ENCODE measurements at places on chromosomes 2 and 18.
A peak's percentile ranks its signal among the peaks of the same experiment; 100 is the strongest.

GRCh38 chr2:174666312-174666711 lies 68.7 kb upstream of the WIPF1 start:
- no peak for DNase-seq

GRCh38 chr18:48931680-48932461 lies 18.9 kb downstream of the SMAD7 start:
- no peak for DNase-seq

DNA sequence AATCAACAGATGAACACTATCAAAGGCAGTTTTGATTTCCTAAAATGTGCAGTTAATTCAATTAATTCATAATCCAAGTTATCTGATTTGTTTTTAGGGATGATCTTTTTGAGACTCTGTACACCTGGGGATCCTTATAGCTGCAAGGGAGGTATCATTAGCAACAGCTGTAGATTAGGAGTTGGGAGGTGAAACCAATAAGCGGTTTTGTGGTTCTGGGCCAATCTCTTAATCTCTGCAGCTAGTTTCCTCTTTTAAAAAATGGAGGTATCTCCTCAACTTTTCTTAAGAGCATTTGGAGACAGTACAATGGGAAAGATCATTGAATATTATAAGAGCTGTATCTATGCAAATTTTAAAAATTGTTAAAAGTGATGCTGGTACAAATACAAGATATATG lies 126.0 kb downstream of the MC4R start:
- no peak for DNase-seq

GRCh38 chr2:203994735-203995134 lies 58.2 kb downstream of the ICOS start:
- DNase-seq, result no peak

DNA sequence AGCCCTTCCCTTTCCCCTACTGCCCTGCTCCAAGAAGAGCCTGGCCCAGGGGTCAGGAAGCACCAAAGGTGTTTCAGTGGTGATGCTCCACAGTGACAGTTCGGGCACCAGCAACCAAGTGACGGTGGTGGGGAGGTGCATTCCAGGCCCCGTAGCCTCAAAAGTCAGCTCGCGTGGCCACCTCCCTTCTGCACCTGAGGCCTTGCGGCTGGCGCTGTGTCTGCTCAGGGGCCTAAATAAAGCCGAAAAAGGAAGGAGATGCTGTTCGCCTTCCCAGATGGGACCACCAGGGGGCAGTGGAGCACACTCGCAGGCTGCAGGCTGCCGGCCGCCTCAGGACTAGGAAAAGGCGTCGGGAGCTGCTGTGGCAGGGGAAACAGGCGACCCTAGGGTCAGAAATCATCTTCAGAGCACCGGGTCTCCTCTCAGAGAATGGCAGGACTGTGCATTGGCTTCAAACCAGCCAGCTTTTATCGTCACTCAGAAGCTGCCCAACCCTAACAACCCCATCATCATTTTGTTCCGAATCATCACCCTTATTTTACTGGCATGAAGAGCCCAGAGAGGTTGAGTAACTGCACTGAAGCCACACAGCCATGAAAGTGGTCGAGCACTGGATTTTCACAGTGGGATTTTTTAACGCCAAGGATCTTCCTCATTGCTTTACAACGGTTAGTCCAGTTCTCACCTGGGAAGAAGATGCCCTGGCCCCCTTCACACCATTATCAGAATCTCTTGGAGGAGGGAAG lies 213.0 kb upstream of the CELF4 start:
- peak; percentile 0 for DNase-seq

DNA sequence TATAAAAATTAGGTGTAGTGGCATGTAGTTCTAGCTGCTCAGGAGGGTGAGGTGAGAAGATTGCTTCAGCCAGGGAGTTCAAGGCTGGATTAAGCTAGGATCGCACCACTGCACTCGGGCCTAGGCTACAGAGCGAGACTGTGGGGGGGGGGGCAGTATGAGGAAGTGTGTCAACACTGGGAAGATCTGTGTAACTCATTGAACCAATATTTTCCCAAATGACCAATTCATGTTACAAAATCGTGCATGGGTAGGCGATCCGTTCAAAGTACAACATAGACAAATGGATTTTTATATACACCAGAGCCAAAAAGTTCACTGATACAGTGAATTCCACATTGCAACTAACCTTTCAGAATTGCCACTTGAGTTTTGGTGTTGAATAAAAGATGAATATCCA lies 8.1 kb downstream of the SMAD4 start:
- DNase-seq, result no peak

- no peak for DNase-seq
These were observed 196.5 kb upstream of the PIK3C3 start for GRCh38 chr18:41758534-41758933.

- no peak for DNase-seq
These were observed 407.0 kb downstream of the DSEL start for GRCh38 chr18:67109535-67109934.

GRCh38 chr2:199804831-199805230 lies 46.2 kb downstream of the FTCDNL1 start:
- DNase-seq, result no peak

DNA sequence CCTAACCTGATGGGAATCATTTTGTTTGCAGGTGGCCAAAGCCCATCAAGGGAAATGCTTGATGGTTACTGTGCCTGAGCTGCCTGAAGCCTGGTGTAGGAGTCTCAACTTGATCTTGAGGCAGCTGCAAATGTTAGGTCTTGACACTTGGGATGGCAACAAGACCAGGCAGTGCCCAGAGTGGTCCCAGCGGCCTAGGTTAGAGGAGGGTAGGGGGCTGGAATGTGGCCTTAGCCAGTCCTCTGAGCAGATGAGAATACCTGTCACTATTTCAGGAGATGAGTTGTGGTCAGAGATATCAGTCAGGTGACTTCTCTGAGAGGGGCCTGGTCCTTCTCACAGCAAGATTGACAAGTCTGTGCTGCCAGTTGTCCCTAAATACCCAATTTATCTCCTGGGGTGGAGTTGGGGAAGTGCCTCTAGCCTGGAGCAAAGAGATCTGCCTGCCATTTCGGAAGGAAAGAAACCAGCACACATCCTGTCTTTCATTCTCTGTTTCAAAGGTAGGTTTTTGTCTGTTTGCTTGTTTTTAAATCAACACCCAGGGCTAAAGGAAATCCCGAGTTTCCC lies 13.4 kb downstream of the SPTBN1 start:
- DNase-seq, result no peak

- no peak for DNase-seq
These were observed 1.4 kb downstream of the GMPPA start for GRCh38 chr2:219500135-219500534.

- DNase-seq, result no peak
These were observed 75.6 kb downstream of the MBP start for GRCh38 chr18:77057006-77057395.

- DNase-seq, result no peak
These were observed 219.0 kb downstream of the ANAPC1 start for GRCh38 chr2:111665011-111665410.

DNA sequence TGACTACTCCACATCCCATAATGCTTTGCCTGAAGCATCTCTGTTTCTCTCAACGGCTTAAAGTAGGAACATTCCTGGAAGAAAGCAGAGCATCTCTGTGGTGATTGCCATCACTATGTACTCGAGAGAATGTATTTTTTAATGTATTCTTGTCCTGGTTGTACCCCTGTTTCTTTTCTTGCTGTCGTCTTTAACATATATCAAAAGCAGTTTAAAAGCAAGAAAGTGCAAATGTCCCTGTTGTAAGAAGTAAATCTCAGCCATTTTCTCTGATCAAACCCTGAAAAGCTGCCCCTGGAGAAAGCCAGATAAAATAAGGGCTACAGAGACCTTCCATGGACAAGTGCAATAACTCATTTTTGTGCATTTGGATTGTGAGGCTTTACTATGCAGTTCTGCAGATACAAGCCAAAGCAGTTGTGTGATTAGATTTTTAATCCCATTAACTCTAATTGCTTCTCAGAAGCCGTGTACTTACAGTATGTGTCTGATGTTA lies 70.8 kb downstream of the XIRP2 start:
- no peak for DNase-seq

DNA sequence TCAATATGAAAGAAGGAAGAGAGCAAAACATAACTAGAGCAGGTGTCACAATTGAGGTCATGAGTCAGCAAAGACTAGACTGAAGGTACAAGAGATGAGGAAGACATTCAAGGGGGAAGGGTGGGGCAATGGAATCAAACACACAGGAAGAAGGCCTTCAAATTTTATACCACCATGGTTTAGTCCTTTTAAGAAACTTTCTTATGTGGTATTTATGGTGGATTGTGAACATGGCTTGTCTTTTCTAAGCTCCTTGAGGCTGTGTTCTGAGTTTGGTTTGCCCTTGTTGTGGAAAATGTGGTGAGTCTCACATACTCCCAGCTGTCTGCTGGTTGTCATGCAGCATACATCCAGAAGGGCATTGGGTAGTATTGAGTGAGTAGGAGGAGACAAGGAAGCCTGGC lies 62.1 kb downstream of the NABP1 start:
- no peak for DNase-seq

DNA sequence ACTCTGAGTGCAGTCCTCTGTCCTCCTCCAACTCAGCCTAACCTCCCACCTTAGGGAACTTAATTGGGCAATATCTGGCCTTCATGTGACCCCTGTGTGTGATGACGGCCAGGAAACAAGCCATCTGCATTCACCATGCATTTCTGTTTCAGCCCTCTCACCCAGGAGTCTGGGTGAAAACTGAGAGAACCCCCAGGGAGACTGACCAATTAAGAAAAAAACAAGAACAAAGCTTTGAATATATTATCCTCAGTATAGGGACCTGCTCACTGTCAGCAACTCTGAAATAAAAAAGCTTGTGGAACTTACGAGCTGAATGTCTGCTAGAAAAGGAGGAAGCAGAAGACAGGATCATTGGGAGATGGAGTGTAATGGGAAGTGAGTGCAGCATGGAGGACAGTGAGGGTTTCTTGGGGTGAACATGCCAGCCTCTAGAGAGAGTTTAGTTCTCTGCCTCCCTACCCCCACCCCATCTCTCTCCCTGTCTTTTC lies 9.5 kb downstream of the MAPRE2 start:
- DNase-seq, result no peak

GRCh38 chr18:36095936-36096519 lies 28.7 kb upstream of the RPRD1A start:
- DNase-seq, result no peak

- no peak for DNase-seq
These were observed 770 bp downstream of the ZNF396 start for GRCh38 chr18:35376393-35376741.

GRCh38 chr2:210540900-210541289 lies 15.5 kb upstream of the CPS1 start:
- no peak for DNase-seq

DNA sequence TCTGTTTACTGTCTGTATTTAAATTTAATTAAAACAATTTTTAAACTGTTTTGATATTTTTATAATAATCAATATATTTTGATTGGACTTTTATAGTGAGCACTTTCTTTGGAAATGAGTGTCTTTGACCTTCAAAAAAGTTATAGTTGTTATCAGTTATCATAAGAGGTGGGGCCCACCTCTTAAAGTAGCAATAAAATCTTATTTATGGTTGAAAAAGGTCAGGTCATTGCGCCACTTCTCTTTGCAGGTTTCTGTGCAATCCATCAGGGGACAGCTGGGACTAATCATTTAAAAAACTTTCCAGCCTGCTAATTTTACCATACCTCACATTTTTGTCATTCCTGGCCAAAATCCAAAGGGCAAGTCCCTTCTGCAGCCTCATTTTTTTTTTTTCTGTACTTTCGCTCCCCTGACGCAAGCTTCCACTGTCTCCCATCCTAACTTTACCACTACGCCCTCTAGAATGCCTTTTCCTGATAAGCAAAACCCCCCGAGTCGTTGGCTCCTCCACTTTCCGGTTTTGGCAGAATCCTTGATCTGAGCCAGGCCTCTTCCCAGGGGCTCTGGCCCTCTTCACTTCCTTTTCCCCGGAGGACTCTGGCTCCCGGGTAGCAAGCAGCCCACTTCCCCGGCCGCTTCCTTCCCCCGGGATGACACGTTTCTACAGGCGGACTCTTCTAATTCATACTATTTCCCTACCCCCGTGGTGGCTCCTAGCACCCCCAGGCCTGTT lies 1.1 kb upstream of the SEH1L start:
- DNase-seq, result no peak

DNA sequence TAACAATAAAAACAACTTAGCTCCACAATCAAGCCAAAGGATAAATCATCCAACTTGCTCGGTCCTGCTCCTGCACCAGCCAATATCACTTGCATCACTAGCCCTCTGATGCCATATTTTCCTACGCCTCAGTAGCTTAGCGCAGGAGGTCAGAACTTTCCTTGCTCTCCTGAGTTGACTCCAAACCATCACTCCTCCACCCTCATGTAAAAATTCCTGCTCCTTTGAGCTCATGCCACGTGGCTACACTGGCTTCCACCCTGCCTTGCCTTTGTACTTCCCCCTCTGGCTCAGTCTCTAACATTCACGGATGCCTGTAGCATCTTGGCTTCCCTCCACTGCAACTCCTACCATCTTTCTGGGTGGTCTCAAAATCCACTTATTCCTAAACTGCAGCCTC lies 25.2 kb downstream of the AAK1 start:
- DNase-seq, result no peak

GRCh38 chr2:209162129-209162528 lies 261.7 kb upstream of the MAP2 start:
- DNase-seq, result no peak

GRCh38 chr18:50671376-50671775 lies 111.5 kb downstream of the MAPK4 start:
- DNase-seq, result no peak

DNA sequence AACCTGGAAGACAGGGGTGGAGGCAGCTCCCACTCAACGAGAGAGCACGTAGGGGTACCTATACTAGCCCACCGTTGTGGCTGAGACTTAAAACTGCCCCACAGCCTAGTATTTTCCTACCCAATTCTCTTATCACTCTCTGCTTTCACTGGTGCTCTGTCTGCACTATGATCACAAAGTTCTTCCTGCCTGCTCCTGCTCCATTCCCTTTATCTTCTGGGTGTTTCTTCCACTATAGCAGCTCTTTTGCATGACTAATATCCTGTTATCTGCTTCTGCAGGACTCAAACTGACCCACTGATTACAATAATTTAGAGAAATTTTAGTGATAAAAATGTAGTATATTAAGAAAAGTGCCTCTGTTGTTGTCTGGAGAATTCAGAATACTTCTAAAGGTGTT lies 184.8 kb downstream of the LRP1B start:
- no peak for DNase-seq

DNA sequence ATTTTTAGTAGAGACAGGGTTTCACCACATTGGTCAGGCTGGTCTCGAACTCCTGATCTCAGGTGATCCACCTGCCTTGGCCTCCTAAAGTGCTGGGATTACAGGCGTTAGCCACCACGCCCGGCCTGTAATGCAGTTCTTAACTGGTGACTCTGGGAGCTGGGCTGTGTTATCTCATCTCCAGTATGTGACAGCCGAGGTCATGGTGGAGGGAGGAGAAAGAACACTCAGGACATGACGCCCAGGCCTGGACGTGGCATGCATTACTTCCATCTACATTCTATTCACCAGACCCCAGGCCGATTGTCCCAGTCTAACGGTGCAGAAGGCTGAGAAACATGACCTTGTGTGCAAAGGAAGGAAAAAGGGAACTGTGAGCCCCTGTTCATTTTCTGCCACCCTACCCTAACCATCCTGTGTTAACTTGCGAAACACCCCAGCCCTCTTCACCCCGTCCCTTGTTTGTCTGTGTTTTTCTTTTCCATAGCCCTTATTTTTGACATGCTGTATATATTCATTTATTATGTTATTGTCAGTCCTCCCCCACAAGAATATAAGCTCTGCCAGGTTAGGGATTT lies 88.1 kb upstream of the ASAP2 start:
- DNase-seq, result no peak

GRCh38 chr2:7721413-7721995 lies 804.3 kb downstream of the RNF144A start:
- no peak for DNase-seq
